ENCODE measurements at places on chromosomes 3 and 15. TPM values are rescaled to one million over a fixed set of nuclear protein-coding genes. Genes with fewer than 3 reads are reported as not detected.

GRCh38 chr15:73994912-73995622 lies 551 bp downstream of the PML start:
- no peaks in the 10 kb centered on the region for H3K36me3 ChIP-seq
- no peaks in the 10 kb centered on the region for H3K27me3 ChIP-seq
- peak overlapping the region; percentile 68 for H3K4me3 ChIP-seq
- peaks cover 41% of the 10 kb centered on the region for H3K4me1 ChIP-seq

GRCh38 chr15:39403640-39404117 lies 177.2 kb upstream of the THBS1 start:
- H3K27me3 ChIP-seq, result no peaks in the 10 kb centered on the region
- H3K4me3 ChIP-seq, result no peak overlapping the region
- H3K4me1 ChIP-seq, result no peaks in the 10 kb centered on the region
- no peak overlapping the region for H3K27ac ChIP-seq

GRCh38 chr15:50884540-50884939 lies 23.9 kb upstream of the AP4E1 start:
- H3K27ac ChIP-seq, result no peak overlapping the region
- H3K4me3 ChIP-seq, result no peak overlapping the region
- no peak for DNase-seq
- H3K27me3 ChIP-seq, result no peaks in the 10 kb centered on the region
- H3K36me3 ChIP-seq, result no peaks in the 10 kb centered on the region

The SLC28A1 gene
- not detected for polyA plus RNA-seq

DNA sequence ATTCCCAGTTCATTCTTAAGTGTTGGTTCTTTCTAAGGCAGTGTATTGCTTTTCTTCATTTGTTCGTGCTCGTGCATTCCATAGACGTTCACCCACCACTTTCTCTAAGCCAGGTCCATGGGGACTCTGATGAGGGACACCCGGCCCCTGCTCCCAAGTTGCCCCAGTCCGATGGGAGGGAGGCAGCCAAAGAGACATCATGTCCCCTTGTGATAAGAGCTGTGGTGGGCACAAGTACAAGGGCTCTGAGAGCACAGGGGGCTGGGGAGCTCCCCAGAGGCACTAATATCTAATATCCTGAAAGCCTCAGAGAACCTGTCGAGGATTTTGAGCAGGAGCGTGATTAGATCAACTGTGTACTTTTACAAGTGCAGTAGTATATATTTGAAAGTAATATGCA lies 6.3 kb downstream of the SPSB4 start:
- no peaks in the 10 kb centered on the region for H3K36me3 ChIP-seq
- no peaks in the 10 kb centered on the region for H3K27me3 ChIP-seq
- H3K27ac ChIP-seq, result no peak overlapping the region

The TIMP4 gene
- not detected for polyA plus RNA-seq

- H3K27me3 ChIP-seq, result no peaks in the 10 kb centered on the region
- H3K36me3 ChIP-seq, result no peaks in the 10 kb centered on the region
- H3K27ac ChIP-seq, result no peak overlapping the region
- no peak overlapping the region for H3K4me3 ChIP-seq
- no peak for DNase-seq
- H3K4me1 ChIP-seq, result no peaks in the 10 kb centered on the region
These were observed 19.1 kb downstream of the SPTBN5 start for GRCh38 chr15:41874736-41875135.

GRCh38 chr3:156135921-156136638 lies 15.7 kb downstream of the KCNAB1 start:
- no peaks in the 10 kb centered on the region for H3K36me3 ChIP-seq
- no peak overlapping the region for H3K4me3 ChIP-seq
- H3K27me3 ChIP-seq, result no peaks in the 10 kb centered on the region
- no peaks in the 10 kb centered on the region for H3K4me1 ChIP-seq

The TP63 gene
- not detected for polyA plus RNA-seq

DNA sequence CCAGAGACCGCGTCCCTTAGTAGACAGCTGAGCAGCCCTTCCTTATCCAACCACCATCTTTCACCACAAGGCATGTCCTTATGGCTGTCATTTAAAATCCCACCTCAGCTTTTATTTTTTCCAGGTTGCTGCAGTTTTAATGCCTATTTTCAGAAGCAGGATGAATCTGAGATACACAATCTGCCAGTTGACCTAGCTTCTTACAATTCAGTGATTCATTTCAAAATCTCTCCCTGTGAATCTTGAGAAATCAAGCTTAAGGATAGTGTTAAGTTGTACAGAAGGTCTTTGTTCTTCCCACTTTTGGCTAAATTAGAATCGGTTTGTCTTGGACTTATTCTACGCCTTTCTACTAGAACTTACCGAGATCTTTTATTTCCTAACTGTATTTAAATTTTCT lies 522.3 kb upstream of the CFAP20DC start:
- no peak overlapping the region for H3K4me3 ChIP-seq
- H3K27me3 ChIP-seq, result no peaks in the 10 kb centered on the region
- no peak for DNase-seq
- no peak overlapping the region for H3K27ac ChIP-seq
- H3K36me3 ChIP-seq, result no peaks in the 10 kb centered on the region

The GPR62 gene
- 0.08 TPM for polyA plus RNA-seq

DNA sequence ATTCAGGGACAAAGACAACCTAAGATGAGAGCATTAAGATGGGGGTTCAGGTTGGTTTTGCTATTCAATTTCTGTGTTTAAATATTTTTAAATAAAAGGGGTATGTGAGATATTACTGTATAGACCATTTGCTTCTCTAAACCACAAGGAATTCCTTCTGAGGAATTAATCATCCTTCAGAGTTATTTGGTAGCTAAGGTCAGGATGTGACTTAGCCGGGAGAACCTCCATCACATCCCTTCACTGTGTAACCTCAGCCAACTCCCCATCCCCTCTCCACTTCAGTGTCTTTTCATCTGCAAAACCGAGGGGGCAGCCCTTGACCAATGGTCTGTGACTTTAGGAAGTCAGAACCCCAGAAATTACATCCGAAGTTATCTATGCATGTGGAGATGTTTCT lies 48.7 kb upstream of the SKOR1 start:
- H3K4me1 ChIP-seq, result no peaks in the 10 kb centered on the region
- no peaks in the 10 kb centered on the region for H3K27me3 ChIP-seq
- DNase-seq, result no peak
- H3K36me3 ChIP-seq, result no peaks in the 10 kb centered on the region
- H3K4me3 ChIP-seq, result no peak overlapping the region

The P3H2 gene
- polyA plus RNA-seq, result not detected
